Naive B cell (primary cell): ENCODE measurements at places on chromosomes 4 and X. TPM values are rescaled to one million over a fixed set of nuclear protein-coding genes. Genes with fewer than 3 reads are reported as not detected.

DNA sequence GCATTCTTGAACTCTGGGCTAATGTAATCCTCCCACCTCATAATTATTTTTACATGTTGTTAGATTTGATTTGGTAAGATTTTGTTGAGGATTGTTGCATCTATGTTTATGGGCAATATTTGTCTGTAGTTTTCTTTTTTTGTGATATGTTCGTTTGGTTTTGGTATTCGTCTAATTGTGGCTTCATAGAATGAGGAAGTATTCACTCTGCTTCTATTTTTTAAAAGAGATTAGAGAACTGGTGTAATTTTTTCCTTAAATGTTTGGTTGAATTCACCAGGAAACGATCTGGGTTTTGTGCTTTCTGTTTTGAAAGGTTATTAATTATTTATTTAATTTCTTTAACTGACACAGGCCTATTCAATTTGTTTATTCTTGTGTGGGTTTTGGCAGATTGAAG is 161.2 kb upstream of the NUDT6 start:
- H3K27ac ChIP-seq = peak overlapping the region; percentile 3
- no peak for DNase-seq
- peak overlapping the region; percentile 70 for H3K4me3 ChIP-seq

DNA sequence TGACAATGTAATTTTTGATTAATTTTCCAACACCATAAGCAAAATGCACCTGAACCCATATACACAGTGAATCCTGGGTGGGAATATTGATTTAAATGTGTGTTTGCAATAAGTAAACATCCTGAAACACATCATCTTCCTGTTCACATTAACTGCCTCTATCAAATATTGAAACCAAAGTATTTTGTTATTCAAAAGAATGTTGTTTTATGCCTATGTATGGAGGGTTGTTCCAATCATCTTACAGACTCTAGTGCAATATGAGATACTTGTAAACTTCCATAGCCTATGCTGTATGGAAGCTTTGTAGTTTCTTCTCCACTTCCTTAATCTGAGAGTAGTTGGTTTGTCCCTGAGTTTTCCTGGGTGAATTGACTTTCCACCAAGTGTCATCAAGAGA is 105.4 kb upstream of the SLC7A11 start:
- DNase-seq = no peak
- H3K4me1 ChIP-seq = no peaks in the 10 kb centered on the region
- no peaks in the 10 kb centered on the region for H3K27me3 ChIP-seq
- H3K36me3 ChIP-seq = no peaks in the 10 kb centered on the region

DNA sequence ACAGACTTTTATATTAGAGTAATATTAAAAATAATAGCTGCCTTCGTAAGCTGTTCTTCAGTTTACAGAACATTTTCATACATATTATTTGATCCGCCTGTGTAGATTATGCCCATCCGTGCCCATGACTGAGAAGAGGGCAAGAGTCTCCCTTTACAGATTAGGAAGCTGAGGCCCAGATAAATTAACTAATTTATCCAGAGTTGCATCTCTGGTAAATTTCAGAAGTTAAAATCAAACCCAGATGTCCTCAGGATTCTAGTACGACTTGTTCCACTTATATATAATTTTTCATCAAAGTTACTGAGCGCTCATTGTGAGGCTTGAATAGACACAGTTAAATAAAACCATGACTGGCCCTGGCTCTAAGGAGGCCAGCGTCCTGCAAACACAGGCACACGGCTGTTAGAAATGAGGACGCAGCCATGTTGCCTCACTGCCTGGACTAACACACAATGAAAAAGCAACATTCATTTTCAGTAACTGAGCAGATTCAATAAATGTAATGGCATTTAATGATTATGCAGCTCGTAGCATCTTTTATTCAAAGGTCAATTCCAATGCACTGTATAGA is 148.0 kb downstream of the TENM3 start:
- no peak overlapping the region for H3K27ac ChIP-seq
- H3K4me3 ChIP-seq = no peak overlapping the region
- H3K4me1 ChIP-seq = no peaks in the 10 kb centered on the region
- H3K27me3 ChIP-seq = peaks cover 20% of the 10 kb centered on the region
- no peak for DNase-seq

DNA sequence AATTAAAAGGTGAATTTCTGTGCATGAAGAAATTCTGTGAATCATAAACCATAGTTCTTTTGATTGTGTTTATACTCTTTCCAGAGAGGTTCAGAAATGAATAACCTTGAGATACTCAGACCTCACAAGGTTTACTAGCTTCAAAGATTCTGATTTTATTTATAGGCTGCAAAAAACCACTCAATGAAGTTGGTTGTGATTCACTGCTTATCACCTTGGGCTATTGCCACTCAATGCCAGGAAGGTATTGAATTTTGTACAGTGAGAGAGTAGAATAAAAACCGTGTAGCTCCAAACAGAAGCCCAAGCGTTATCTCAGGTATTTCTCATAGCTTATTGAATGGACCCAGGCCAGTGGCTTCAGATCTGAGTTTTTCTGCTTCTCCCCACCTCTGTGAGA is 118.7 kb downstream of the FHIP1A start:
- H3K4me1 ChIP-seq = no peaks in the 10 kb centered on the region
- H3K27ac ChIP-seq = no peak overlapping the region
- H3K36me3 ChIP-seq = no peaks in the 10 kb centered on the region
- no peak for DNase-seq

DNA sequence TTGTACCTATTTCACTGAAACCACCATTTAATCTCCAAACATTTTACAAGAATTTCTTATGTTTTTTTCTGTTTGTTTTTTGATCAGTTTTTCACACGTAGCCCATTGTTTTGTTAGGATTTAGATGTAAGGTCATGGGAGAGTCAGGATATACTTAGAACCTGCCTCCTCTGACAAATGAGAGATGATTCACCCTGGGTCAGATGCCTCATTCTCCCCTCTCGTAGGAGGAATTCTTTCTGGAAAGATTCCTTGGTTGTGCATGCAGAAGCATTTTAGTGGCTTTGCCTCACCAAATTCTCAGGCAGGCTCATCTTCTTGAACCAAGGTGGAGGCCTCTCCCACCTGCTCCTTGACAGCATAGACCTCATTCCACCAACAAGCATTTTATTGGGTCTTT is 599.3 kb downstream of the SPRY1 start:
- no peaks in the 10 kb centered on the region for H3K27me3 ChIP-seq
- no peak for DNase-seq
- no peak overlapping the region for H3K27ac ChIP-seq
- H3K4me3 ChIP-seq = no peak overlapping the region
- H3K4me1 ChIP-seq = no peaks in the 10 kb centered on the region

DNA sequence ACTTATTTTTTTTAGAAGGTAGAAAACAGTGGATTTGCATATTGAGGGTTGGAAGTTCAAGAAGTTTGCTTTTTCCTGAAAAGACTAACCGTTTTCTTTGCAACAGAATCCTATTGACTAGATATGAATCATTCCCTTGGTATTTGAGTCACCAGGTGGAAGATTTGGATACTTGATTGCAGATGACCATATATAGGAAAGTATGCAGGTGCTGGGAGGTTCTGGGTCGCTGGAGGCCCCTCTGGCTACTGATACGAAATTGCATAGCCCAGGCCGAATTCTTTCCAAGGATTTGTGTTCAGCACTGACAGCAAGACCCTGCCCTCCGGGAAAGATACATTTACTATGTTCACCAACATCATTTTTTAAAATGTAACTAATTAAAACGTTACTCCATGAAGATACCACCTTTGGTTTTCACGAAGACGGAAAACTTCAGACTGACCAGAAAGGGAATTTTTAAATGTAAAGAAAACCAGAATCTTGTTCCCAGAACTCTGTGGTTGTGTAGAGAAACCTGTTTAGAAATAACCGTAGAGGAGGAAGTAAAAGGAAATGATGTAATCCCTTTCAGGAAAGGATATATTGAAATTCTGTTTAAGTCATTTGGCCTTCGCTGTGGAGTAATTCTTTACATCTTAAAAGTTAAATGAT is 946 bp downstream of the ANXA3 start:
- H3K4me3 ChIP-seq = peak overlapping the region; percentile 28
- H3K27ac ChIP-seq = no peak overlapping the region
- peaks cover 32% of the 10 kb centered on the region for H3K27me3 ChIP-seq

DNA sequence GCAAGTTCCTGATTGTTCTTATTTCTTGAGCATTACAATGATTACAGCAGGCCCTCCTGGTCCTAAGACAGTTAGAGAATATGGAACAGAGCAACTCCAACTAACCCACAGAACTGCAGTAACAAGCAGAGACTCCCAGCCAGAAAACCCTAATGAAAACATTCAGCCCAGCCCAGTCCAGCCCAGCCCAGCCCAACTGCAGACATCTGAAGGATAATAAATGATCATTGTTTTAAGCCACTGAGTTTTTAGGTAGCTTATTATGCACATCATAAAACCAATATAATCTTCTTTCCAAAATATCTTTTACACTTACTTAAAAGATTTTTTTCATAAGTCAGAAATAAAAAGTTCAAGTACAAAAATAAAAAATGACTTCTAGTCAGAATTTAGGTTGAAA is 51.3 kb downstream of the SPOCK3 start:
- no peak for DNase-seq
- H3K36me3 ChIP-seq = no peaks in the 10 kb centered on the region
- H3K27ac ChIP-seq = no peak overlapping the region
- no peaks in the 10 kb centered on the region for H3K4me1 ChIP-seq
- H3K27me3 ChIP-seq = no peaks in the 10 kb centered on the region

GRCh38 chrX:2656257-2656836 is 34.7 kb upstream of the CD99 start:
- no peak overlapping the region for H3K27ac ChIP-seq
- H3K27me3 ChIP-seq = no peaks in the 10 kb centered on the region
- no peak overlapping the region for H3K4me3 ChIP-seq
- H3K4me1 ChIP-seq = peaks cover 9% of the 10 kb centered on the region
- H3K36me3 ChIP-seq = no peaks in the 10 kb centered on the region

The CTAG2 gene
- not detected for polyA plus RNA-seq

The GAGE12J gene
- polyA plus RNA-seq = not detected

The GPM6B gene
- 0.82 TPM for polyA plus RNA-seq

The ARHGEF9 gene
- 6.5 TPM for polyA plus RNA-seq

The DMRTC1 gene
- 0.40 TPM for polyA plus RNA-seq
